Stimulated activated CD4-positive, alpha-beta T cell treated with anti-CD3 and anti-CD28 coated beads, Interleukin-4, amount 100 ng/mL, for 24 hours (primary cell): ENCODE measurements at places on chromosomes 16 and 17.

DNA sequence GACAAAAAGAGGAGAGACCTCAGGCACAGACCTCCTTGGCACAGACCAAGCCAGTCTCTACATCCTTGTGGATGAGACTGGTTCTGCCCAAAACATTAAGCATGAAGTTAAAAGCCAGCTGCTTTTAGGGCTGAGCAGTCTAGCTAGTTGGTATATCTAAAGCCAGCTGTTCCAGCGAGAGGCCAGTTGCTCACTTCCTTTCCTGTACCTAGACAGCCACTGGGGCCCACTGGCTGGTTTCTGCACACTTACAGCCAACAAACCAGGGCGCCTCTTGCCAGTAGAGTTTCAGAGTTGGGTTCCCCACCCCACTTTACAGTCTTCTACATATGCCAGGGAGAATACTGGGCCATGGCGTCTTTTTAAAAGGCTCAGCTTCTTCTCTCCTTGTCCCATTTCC is 242.4 kb downstream of the ZFHX3 start:
- DNase-seq: no peak

- no peak for DNase-seq
These were observed 899 bp downstream of the ACE start for GRCh38 chr17:63477480-63478440.

DNA sequence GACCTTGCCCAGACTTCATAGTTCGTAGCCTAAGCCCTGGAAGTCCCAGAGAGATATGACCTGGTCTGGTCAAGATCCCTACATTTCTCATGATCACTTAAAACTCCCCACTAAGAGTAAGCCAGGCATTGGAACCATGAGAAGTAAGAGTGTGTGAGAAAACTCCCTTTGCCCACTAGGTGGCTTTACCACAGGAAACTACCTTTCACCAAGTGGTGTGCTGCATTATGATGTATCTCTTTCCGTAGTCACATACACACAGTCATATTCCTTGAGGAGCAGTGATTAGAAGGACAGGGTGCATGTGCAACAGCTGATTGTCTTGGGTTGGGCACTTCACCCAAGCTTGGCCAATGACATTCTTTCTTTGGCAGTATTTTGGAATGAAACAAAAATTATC is 639.3 kb downstream of the KCNJ2 start:
- DNase-seq: no peak

DNA sequence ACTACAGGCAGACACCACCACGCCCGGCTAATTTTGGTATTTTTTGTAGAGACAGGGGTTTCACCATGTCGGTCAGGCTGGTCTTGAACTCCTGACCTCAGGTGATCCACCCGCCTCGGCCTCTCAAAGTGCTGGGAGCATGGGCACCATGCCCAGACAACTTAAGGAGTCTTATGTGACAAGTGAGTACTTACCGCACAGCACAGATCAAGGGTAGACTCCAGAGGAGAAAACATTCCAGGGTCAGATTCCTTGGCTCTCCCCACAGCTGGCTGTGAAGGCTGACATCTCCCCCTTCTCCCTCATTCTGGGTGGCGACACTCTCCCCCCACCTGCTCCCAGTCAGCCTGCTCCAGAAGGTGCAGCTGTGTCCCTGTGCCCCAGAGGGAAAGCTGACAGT is 10.6 kb downstream of the ZSCAN10 start:
- no peak for DNase-seq

DNA sequence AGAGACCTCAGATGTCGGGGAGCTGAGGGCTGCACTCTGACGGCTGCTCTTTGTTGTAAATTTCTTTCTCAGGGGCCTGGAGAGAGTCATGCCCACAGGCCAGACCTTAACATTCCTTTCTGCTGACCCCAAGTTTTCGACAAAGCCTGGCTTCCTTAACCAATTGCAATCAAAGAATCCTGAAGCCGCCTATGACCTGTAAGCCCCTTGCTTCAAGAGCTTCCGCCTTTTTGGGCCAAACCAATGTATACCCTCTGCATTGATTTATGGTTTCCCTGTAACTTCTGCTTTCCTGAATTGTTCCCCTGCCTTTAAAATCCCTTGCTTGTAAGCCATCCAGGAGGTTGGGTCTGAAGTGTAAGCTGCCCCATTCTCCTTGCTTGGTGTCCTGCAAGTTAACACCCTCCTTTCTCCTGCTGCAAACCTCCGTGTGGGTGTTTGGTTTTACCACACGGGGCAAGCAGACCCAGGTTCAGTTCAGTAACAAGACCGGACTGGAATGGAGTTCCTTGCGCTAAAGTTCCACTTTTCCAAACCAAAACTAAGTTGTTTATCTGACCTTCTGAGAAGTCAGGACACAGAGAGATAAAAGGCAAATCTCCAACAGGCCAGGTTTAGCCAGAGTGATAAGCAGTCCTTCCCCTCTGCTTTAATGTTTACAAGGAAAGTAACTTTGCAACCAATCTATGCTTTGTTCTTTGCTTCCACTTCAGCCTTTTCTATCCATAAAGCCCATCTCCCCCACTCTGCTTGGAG is 141.6 kb downstream of the KCNJ12 start:
- DNase-seq: no peak
